Calu3 (cell line): ENCODE measurements at places on chromosomes 7 and 10. TPM values are rescaled to one million over a fixed set of nuclear protein-coding genes. Genes with fewer than 3 reads are reported as not detected.

GRCh38 chr10:131000743-131001142 lies 310.8 kb downstream of the TCERG1L start:
- no peak overlapping the region for H3K4me3 ChIP-seq
- no peaks in the 10 kb centered on the region for H3K36me3 ChIP-seq
- H3K27ac ChIP-seq: no peak overlapping the region
- DNase-seq: no peak

DNA sequence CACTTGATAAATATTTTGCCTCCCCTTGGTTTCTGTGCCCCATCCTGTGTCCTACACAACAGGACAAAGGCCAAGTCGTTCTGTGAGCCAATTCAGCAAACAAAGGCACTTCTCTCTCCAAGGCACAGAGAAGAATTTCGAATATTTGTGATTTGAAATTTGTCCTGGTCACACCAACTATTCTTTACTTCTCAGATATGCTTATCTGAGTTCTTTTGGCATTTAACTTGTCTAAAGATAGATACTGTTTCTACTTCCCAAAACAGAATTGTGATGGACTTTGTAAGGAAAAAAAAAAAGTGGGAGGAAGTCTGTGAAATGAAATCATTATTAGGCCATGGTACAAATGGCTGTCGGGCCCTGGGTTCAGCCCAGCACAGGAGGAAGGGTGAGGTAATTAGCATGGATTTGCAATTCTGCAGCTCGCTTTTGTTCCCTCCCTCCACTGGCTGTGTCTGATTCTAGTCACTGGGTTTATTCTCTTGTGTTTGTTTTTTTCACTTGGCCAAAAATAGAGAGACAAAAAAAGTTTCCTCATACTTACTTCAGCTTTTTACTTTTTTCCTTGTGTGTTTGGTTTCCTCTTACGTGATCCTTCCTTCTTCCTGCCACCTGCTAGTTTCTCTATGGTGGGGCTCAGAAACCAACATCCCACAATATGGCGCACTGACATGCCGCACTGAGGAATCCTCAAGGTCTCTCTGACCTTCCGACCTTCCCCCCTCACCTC lies 108.2 kb upstream of the MKLN1 start:
- no peak overlapping the region for H3K27ac ChIP-seq
- peaks cover 8% of the 10 kb centered on the region for H3K4me1 ChIP-seq
- DNase-seq: no peak
- H3K4me3 ChIP-seq: no peak overlapping the region
- no peaks in the 10 kb centered on the region for H3K36me3 ChIP-seq

GRCh38 chr7:45712057-45712689 lies 138.0 kb downstream of the ADCY1 start:
- no peak for DNase-seq
- H3K4me3 ChIP-seq: no peak overlapping the region
- H3K27ac ChIP-seq: no peak overlapping the region
- H3K27me3 ChIP-seq: peaks cover 36% of the 10 kb centered on the region
- H3K36me3 ChIP-seq: no peaks in the 10 kb centered on the region

- peaks cover 8% of the 10 kb centered on the region for H3K36me3 ChIP-seq
- H3K27ac ChIP-seq: no peak overlapping the region
- no peak overlapping the region for H3K4me3 ChIP-seq
- no peaks in the 10 kb centered on the region for H3K4me1 ChIP-seq
These were observed 108.5 kb downstream of the ARHGAP12 start for GRCh38 chr10:31820096-31820495.

The WDR86 gene
- not detected in 2 replicates for total RNA-seq

- no peak overlapping the region for H3K27ac ChIP-seq
- H3K4me3 ChIP-seq: no peak overlapping the region
- no peak for DNase-seq
- no peaks in the 10 kb centered on the region for H3K36me3 ChIP-seq
- H3K27me3 ChIP-seq: peaks cover 56% of the 10 kb centered on the region
- H3K4me1 ChIP-seq: peaks cover 9% of the 10 kb centered on the region
These were observed 114.5 kb downstream of the GRID1 start for GRCh38 chr10:86252079-86252478.

GRCh38 chr7:100641860-100642533 lies 645 bp upstream of the TFR2 start:
- no peak overlapping the region for H3K27ac ChIP-seq
- no peaks in the 10 kb centered on the region for H3K36me3 ChIP-seq
- no peak for DNase-seq
- no peaks in the 10 kb centered on the region for H3K4me1 ChIP-seq
- H3K4me3 ChIP-seq: no peak overlapping the region

GRCh38 chr7:132250480-132251326 lies 325.6 kb downstream of the PLXNA4 start:
- H3K36me3 ChIP-seq: peaks cover 6% of the 10 kb centered on the region
- DNase-seq: no peak
- H3K27me3 ChIP-seq: no peaks in the 10 kb centered on the region
- peak overlapping the region; percentile 37 for H3K4me3 ChIP-seq
- peaks cover 30% of the 10 kb centered on the region for H3K4me1 ChIP-seq

DNA sequence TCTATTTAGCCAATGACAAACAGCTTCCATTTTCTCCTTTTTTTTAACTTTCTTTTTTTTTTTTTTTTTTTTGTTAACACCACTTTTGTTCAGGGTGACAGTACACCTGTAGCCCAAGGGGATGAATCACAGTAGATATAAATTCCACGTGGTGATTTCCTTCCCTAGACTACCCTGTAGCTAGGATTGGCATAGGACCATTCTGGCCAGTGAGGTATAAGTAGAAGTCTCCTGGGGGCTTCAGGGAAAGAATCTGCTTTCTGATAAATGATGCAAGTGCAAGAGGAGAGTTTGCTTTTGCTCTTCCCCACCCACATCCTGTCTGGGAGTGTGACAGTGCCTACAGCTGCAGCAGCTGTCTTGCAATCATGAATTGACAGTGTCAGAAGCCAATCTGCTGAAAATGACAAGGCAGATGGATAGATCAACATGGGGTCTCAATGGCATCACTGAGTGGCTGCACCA lies 63.2 kb upstream of the TOMM7 start:
- peaks cover 42% of the 10 kb centered on the region for H3K27me3 ChIP-seq
- H3K4me3 ChIP-seq: no peak overlapping the region
- no peaks in the 10 kb centered on the region for H3K36me3 ChIP-seq
- H3K27ac ChIP-seq: no peak overlapping the region

- no peaks in the 10 kb centered on the region for H3K4me1 ChIP-seq
- no peak overlapping the region for H3K27ac ChIP-seq
- H3K27me3 ChIP-seq: no peaks in the 10 kb centered on the region
- no peak overlapping the region for H3K4me3 ChIP-seq
These were observed 189.7 kb downstream of the PTPRN2 start for GRCh38 chr7:158397885-158398284.

- no peak overlapping the region for H3K4me3 ChIP-seq
- DNase-seq: no peak
- no peaks in the 10 kb centered on the region for H3K36me3 ChIP-seq
- no peak overlapping the region for H3K27ac ChIP-seq
- no peaks in the 10 kb centered on the region for H3K4me1 ChIP-seq
These were observed 405.9 kb upstream of the KLF6 start for GRCh38 chr10:4190876-4191275.

DNA sequence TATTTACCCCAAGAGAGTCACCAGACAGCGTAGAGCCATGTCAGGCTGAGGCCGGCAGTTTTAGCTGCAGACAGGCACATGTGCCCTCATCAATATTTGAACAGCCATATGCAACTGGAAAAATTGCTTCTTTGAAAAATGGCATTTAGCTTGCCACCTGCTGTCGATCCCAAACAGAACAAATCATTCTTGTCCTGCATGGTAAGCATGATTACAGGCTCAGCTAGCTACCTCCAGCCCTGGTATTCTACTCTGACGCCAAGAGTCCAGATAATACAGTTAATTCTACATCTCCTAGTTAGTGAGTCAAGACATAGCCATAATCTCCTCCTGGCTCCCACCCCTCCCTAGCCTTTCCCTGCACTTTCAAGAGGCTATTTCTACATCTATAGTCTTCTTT lies 7.7 kb downstream of the CREB3L2 start:
- H3K36me3 ChIP-seq: no peaks in the 10 kb centered on the region
- peaks cover 19% of the 10 kb centered on the region for H3K4me1 ChIP-seq
- H3K4me3 ChIP-seq: no peak overlapping the region
- DNase-seq: no peak
- H3K27me3 ChIP-seq: no peaks in the 10 kb centered on the region
- H3K27ac ChIP-seq: no peak overlapping the region

GRCh38 chr10:69893271-69893900 lies 91.7 kb downstream of the COL13A1 start:
- no peak for DNase-seq
- no peaks in the 10 kb centered on the region for H3K36me3 ChIP-seq
- no peak overlapping the region for H3K4me3 ChIP-seq
- peaks cover 76% of the 10 kb centered on the region for H3K27me3 ChIP-seq
- peaks cover 2% of the 10 kb centered on the region for H3K4me1 ChIP-seq

- no peaks in the 10 kb centered on the region for H3K36me3 ChIP-seq
- DNase-seq: no peak
- H3K27me3 ChIP-seq: no peaks in the 10 kb centered on the region
- H3K4me1 ChIP-seq: no peaks in the 10 kb centered on the region
- no peak overlapping the region for H3K4me3 ChIP-seq
These were observed 67.5 kb downstream of the CHST15 start for GRCh38 chr10:124025660-124026588.

DNA sequence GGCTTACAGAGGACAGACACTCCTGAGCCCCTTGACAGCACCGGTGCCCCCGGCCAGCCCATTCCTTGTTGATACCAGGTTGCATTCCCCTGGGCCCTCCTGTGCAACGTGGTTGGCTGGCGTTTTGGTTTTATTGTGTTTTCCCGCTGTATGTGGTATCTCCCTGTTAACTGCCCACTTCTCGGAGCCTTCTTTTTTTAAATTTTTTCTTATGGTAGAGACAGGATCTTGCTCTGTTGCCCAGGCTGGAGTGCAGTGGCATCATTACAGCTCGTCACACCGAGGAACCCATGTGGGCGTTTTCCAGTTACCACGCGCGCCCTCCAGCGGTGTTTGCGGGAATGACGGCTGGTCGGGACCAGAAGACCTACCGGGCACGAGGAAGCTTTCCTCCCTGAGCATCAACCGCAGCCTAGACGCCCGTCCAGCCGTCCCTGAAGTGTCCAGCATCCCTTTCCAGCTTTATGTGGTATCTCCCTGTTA lies 16.9 kb upstream of the ZFAND2A start:
- peaks cover 15% of the 10 kb centered on the region for H3K4me1 ChIP-seq
- peak overlapping the region; percentile 59 for H3K4me3 ChIP-seq
- peak; percentile 95 for DNase-seq
- peaks cover 50% of the 10 kb centered on the region for H3K27me3 ChIP-seq
- peaks cover 13% of the 10 kb centered on the region for H3K36me3 ChIP-seq
- peak overlapping the region; percentile 40 for H3K27ac ChIP-seq

The ABCA13 gene
- 9.4 and 12.1 TPM in 2 replicates for total RNA-seq

The BCAP29 gene
- total RNA-seq: 16.5 and 17.6 TPM in 2 replicates

GRCh38 chr7:82230811-82231581 lies 212.6 kb downstream of the CACNA2D1 start:
- no peak overlapping the region for H3K4me3 ChIP-seq
- no peak overlapping the region for H3K27ac ChIP-seq
- no peaks in the 10 kb centered on the region for H3K4me1 ChIP-seq
- no peaks in the 10 kb centered on the region for H3K27me3 ChIP-seq

GRCh38 chr7:90777465-90777864 lies 181.3 kb downstream of the CDK14 start:
- DNase-seq: no peak
- H3K4me1 ChIP-seq: no peaks in the 10 kb centered on the region
- H3K27me3 ChIP-seq: no peaks in the 10 kb centered on the region
- H3K36me3 ChIP-seq: no peaks in the 10 kb centered on the region
